ENCODE measurements at places on chromosomes 1 and 21.

DNA sequence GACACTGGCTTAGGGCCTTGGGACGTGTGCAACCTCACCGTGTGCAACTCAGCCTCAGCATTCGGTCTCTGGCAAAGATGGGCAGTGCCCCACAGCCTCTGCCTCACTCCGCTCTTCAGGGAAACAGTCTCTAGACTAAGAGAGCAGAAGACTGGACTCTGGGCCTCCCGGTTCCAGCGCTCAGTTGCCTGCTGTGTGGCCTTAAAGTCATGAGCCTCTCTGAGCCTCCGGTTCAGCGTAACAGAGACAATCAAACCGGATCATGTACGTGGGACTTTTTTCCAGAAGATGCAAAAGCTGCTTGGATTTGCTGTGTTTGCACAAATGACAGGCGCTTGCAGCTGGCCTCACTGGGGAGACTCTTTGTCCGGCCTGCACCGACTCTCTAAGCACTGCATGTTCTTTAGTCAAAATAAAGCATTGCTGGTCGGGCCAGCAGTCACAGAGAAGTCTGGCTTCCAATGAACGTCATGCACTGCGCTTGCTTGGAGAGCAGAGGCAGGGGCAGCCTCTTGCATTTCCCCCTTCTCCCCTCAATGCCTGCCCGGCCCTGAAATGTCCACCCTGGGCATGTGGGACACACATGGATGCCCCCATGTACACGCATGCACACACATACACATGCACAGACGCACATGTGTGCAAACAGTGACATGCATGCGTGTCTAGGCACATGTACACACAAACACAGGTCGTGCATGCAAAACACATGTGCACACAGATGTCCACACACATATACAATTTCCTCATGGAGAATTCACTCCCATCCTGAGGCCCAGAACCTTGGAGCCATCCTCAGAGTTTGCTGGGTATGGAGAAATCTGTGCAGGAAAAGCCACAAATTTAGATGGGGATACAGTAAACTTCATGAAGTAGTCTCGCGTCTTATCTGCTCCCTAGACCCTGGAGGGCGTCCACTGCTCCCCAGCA is 152.4 kb downstream of the PRDM16 start:
- DNase-seq, result peak; percentile 59

DNA sequence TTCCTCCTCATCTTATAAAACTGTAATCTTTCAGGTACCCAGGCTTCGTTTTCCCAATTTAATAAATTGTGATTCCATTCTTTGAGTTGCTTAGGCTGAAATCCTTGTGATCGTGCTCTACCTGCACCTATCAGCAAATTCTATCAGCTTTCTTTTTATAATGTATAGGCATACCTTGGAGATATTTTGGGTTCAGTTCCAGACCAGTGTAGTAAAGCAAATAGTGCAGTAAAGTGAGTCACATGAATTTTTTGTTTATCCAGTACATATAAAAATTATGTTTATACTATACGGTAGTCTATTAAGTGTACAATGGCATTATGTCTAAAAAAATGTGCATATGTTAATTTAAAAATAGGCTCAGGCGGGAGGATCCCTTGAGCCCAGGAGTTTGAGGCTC is 5.5 kb downstream of the SWT1 start:
- DNase-seq, result no peak

DNA sequence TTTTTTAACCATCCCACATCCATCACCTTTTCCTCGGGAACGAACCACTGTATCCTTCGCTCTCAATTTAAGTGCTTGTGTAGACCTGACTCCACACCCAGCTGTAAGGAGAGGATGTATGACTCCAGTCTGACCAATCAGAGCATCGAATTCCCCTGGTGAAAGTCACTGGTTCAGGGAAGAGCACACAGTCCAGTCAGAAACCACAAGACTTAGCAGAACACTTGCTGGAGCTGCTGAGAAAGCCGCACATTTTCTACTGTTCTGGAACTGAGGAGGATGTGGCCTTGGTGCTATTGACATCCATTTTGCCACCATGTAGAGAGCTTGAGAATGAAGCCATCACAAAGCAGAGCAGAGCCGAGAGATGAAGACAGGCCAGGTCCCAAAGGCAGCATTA is 59.9 kb upstream of the CNN3 start:
- no peak for DNase-seq

- DNase-seq, result no peak
Measured at GRCh38 chr1:110948038-110948810, 15.5 kb downstream of the LRIF1 start.

- DNase-seq, result no peak
Measured at GRCh38 chr21:40846587-40847411, at the start of gene DSCAM. DSCAM (minus strand) TSS chr21:40847158; CDS start chr21:40846661, 497 bp downstream.

GRCh38 chr1:172143384-172144055 is 277.0 kb upstream of the C1orf105 start:
- DNase-seq, result no peak

DNA sequence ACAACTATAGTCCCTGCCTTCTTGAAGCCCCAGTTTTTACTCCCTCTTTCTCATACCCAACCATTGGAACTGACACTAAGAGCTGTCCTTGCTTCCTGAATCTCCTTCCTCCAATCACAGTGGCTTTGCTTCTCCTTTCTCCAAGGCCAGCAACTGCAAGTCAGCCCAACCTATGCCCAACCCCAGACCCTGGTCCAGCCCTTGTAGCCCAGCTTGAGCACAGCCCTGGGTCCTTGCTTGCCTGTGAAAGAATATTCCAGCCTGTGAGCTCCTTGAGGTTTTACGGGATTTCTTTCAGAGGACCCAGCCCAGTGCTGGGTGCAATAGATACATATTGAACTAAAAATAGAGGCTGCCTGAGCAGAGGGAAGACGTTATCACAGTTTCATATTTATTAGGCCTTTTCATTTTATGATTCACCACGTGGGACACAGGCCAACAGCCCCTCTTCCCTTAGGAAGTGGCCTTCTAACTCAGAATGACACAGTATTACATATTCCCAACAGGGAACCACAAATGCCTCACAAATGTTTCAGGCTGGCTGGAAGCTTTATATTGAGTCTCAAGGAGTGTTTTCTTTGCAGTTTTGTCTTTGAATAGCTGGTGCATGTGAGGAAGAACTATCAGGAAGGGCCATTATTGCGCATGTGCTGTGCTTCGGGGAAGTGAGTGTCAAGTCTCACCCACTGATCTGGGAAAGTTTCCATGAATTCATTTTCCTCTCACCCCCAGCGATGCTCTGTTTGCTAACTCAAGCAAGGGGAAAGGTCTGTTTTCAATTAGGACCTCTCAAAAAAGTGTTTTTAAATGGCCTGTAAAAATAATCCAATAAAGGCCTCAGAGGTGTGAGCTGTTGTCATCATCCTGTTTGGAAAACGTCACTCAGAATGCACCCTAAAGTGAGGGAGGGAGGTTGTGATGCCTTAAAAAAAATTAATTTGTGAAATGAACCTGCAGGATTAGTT is 92.3 kb upstream of the NFIA start:
- DNase-seq, result no peak

DNA sequence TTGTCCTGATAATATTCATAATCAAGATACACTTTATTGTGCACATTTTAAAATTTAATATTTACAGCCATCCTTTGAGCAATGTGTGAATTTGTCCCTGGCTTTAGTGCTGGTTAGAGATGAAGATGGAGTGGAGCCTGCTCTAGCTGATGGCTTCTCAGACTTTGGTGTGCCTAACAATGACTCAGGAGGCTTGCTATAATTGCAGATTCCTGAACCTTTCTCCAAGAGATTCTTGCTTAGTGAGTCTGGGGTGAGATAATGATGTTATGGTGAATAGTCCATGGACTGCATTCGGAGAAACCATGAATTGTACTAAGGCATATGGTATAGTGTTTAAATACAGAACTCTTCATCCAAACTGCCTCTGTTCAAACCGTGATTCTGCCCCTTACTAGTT is 307.1 kb downstream of the PAPPA2 start:
- no peak for DNase-seq

GRCh38 chr1:183739741-183740271 is 65.1 kb upstream of the RGL1 start:
- DNase-seq, result no peak

DNA sequence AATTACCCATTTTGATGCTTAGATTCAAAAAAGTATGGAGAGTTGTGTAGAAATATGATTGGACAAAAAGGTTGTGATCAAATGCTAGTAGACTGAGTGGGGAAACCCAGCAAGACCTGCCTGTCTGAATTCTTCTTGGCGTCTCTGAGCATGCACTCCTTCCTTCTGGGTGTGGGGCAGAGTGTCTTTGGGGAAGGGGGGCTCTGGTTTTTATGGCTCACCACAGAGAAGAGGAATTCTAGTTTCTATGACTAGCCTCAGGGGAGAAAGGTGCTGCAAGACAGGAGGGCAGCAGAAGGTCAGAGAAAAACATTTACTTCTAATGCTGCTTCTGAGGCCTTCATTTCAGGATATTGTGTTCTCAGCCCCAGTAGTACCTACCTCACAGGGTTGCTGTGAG is 33.9 kb upstream of the PIGC start:
- no peak for DNase-seq

DNA sequence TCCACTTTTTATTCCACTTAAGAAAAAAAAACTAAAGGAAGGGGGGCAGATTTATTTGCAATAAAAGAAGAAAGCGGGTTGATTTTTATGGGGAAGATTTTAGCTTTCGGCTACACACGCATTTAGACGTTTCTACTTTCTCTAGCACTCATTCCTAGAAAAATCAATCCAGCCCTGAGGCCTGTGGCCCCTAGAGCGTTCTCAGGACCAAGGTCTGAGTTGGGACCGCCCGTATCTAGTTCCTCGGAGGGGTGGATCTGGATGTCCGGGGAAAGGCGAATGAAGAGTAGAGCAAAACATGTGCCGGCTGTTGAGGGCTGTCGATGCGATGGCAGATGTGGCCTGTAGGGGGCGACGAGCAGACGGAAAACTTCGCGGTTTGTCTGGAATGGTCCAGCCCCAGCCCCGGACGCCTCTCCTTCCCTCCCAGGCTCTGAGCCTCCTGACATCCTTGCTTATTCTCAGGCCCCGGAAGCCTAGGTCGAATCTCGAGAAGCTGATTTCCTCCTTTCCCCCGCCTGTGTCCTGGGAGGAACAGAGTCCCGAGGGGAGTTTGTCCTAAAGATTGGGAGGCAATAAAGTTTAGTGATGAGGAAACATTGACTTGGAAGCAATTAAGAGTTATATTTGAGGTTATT is 5.2 kb downstream of the FOXD3 start:
- no peak for DNase-seq

- no peak for DNase-seq
Measured at GRCh38 chr1:228206582-228207351, 1.1 kb upstream of the OBSCN start.

DNA sequence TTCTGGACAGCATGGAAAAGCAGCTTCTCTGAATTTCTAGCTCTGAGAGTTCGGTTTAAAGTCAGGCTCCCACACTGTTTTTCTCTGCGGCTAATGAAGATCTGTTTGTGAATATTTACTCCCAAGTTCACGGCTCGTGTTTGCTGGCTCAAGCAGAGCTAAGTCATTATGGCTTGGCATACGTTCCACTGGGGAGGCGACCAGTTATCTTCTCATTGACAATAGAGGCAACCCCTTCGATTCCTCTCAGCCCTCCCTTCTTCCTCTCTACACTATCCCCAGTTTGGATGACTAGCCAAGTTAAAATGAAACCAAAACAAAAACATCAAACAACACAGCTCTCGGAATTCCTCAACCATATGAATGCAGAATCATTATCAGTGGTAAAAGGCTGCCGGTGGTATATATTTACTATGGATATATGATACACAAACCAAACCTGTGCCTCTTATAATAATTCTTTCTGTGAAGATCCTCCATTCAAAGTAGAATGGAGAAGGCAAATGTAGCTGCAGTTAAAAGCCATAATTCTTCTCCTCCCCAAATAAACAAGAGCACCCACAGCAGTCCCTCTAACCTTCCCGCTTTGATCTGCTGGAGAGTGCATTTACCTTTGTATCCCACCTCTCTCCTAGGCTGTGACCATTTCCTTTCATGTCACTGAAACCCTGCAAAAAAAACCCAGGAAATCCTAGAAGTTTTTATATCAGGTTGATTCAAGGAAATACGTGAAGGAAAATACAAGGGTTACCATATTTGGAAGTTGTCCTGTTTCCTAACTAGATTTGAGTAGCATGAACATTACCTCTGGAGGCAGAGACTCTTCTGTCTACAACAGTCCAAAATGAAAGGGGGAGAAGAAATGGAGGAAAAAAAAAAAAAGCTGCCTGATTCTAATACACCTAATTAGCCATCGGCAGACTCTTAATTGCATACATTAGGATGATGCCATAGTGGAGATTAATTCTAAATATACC is 108.3 kb upstream of the USH2A start:
- no peak for DNase-seq

DNA sequence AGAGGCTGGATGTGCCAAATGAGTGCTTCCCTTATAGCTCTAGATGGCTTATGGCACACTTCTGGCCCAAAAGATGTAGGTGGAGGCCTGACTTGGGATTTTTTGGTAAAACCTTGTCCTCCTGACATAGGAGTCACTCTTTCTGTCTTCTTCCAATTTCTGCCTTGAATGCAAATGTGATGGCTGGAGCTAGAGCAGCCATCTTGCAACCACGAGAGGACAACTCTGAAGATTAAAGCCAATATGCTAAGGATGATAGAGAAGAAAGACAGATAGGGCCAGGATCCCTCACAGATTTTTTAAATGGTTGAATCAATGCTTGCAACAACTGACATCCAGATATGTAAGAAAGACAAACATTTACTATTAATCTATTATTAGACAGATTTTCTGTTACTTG is 8.5 kb upstream of the GPR137B start:
- no peak for DNase-seq

DNA sequence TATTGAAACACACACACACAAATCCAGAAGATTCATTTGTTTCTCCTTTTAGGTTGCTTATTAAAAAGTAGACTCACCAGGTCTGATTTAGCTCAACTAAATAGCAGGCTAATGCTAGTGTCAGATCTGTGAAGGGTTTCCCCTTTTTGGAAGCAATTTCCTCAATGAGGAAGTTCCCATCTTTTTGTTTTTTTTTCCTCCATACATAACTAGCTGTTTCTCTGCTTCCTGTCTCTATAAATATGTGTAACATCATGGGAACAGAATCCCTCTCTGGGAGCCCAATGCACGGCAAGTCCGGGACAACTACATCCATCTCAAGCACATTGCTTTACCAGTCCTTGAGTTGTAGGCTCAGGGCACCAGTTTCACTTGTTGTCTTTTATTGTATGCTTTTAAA is 1421.1 kb downstream of the PLA2G4A start:
- no peak for DNase-seq
